Neural progenitor cell (in vitro differentiated cells): ENCODE measurements at places on chromosomes 1 and 21. TPM values are rescaled to one million over a fixed set of nuclear protein-coding genes. Genes with fewer than 3 reads are reported as not detected.

EIF4G3 gene
- total RNA-seq = 67.0 and 73.4 TPM in 2 replicates

- no peak for DNase-seq
These were observed 64.5 kb downstream of the LRRC8C start for GRCh38 chr1:89697383-89697782.

GRCh38 chr1:56872597-56872996 lies 18.0 kb downstream of the C8A start:
- DNase-seq = no peak

- no peak for DNase-seq
These were observed 60.2 kb upstream of the ARHGEF16 start for GRCh38 chr1:3393987-3394920.

DNA sequence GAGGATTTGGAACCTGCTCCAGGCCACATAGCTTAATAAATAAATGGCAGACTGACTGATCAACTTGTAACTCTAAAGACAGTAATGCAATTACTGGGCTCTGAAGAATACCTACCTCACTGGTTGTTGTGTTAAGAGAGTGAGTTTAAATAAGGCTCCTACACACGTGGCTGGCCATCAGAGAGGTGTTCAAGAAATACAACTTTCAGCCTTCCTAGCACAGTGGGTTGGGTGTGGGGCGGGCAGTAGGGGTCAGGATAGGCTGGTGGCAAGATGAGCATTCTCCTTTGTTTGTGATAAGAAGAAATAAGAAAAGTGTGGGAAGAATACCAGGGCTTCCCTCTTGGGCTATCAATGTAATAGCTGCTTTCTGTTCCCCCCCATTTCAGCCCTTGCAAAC lies 151.3 kb downstream of the DAB1 start:
- no peak for DNase-seq

- DNase-seq = no peak
These were observed 17.1 kb downstream of the MORC3 start for GRCh38 chr21:36337099-36337509.

DNA sequence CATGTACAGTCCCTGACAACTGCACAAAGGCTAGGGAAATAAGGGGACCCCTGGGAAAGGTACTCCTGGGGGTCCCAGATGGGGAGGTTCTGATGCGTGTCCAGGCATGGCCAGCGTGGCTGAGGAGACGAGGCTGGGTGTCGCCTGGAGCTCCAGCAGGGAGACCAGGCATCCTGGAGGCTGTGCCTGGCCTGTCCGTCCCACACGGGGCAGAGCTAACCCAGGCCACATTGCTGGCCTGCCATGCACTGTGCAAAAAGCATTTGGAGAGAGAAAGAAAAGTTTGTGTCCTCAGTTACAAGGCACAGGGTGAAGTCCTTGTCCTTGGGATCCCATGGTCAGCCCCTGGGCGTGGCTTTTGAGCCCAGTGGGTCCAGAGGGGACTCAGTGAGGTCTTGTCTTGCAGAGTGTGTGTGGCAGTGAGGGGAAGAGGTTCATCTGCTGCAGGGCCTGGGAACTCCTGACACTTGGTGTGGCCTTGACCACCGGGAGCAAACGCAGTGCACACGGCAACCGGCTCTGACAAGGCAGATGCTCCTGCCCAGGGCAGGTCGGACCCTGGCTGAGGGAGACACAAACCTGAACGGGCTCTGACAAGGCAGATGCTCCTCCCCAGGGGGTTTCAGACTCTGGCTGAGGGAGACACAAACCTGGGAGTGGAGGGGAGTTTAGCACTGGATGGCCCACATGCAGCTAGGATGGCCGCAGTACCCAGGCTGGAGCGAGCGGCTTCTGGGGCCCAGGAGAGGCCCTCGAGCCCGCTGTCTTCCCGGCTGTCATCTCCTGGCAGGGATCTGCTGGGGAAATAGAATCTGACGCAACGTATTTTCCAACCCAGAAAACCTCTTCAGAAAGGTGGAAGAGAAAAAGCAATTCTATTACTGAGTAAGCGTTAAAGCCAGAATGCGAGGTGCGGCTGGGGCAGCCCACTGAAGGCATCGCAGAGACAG lies 37.3 kb upstream of the COL18A1 start:
- DNase-seq = no peak

DNA sequence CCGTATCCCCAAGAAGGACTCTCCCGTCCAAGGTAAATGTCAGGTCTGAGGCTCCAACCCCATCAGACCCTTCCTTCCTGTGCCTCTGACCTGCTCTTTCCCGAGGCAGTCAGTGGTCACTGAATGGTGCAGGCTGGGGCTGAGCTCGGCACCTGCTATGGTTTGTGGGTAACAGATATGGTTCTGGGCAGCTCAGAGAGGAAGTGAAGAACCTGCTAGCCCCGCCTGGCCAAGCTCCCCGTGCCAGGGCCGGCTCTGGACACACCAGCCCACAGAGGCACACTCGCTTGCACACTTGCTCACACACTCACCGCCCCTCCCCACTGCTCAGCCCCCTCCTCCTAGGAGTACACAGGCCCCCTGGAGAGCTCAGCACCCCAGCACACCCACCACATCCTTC lies 16.4 kb downstream of the NCMAP start:
- DNase-seq = no peak

GRCh38 chr21:37072274-37072987 lies 440 bp downstream of the PIGP start:
- DNase-seq = peak; percentile 85

DNA sequence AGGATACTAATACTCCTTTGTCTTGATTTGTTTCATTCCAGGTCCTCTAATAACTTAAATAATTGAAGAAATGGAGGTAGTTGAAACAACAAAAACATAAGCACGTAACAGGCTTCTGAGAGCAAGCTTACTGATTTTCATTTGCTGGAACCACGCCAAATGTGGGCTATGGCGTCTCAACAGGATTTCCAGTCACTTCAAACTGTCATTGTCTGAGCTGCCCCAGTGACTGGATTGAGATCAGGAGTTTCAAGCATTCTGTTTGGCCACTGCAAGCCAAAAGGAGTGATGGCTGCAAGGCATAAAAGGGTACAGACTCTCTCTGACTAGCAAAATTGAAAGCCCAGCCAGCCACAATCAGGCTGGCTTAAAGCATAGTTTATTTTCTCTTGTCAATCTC lies 289.9 kb downstream of the DPYD start:
- peak; percentile 42 for DNase-seq
